Activated T-helper 2 cell treated with anti-CD3 and anti-CD28 coated beads, Interferon-gamma antibody, Interleukin-2, Interleukin-4, amounts not matched to agents 10 μg/mL and 5 μg/mL and 100 μg/mL, durations not matched to agents 14 hours and 24 hours and 36 hours (primary cell): ENCODE measurements at places on chromosomes 6 and 20. TPM values are rescaled to one million over a fixed set of nuclear protein-coding genes. Genes with fewer than 3 reads are reported as not detected.

DNA sequence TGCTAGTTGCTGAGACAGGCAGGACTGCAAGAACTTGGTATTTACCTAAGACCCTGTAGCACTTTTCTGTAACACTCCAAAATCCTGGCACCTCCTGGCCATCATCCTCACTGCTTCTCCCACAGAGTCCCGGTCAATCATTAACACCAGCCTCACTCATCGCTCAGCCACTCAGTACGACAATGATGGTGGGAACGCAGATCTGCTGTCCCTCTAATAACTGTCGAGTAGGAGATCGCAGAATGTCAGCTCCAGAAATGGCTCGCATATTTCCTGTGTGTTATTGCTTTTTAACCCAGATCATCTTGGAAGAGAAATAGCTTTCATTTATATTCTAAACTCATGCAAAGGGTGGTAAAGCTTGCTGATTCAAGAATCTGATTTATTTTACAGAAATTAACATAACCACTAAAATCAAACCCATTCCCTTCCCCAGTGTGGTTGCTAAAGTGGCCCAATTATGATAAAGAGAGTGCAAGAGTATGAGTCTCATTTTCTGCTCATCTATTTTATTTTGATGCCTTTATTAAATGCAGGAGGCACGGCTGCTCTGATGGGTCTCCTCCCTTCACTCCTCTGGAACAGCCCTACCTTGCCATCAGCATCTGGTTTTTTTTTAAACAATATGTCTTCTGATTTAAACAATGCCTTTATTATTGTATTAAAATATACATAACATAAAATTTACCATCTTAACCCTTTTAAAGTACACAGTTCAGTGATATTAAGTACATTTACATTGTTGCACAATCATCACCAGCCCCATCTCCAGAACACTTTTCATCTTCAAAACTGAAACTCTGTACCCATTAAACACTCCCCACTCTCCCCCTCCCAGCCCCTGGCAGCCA lies 28.3 kb upstream of the GGTLC1 start:
- no peak for DNase-seq
- H3K36me3 ChIP-seq = no peaks in the 10 kb centered on the region
- H3K4me3 ChIP-seq = no peak overlapping the region
- H3K27me3 ChIP-seq = peaks cover 19% of the 10 kb centered on the region
- H3K27ac ChIP-seq = no peak overlapping the region
- H3K4me1 ChIP-seq = peaks cover 6% of the 10 kb centered on the region

GRCh38 chr6:159212028-159212427 lies 42.8 kb downstream of the FNDC1 start:
- no peak overlapping the region for H3K4me3 ChIP-seq
- H3K27me3 ChIP-seq = no peaks in the 10 kb centered on the region
- H3K36me3 ChIP-seq = no peaks in the 10 kb centered on the region
- no peak overlapping the region for H3K27ac ChIP-seq

DNA sequence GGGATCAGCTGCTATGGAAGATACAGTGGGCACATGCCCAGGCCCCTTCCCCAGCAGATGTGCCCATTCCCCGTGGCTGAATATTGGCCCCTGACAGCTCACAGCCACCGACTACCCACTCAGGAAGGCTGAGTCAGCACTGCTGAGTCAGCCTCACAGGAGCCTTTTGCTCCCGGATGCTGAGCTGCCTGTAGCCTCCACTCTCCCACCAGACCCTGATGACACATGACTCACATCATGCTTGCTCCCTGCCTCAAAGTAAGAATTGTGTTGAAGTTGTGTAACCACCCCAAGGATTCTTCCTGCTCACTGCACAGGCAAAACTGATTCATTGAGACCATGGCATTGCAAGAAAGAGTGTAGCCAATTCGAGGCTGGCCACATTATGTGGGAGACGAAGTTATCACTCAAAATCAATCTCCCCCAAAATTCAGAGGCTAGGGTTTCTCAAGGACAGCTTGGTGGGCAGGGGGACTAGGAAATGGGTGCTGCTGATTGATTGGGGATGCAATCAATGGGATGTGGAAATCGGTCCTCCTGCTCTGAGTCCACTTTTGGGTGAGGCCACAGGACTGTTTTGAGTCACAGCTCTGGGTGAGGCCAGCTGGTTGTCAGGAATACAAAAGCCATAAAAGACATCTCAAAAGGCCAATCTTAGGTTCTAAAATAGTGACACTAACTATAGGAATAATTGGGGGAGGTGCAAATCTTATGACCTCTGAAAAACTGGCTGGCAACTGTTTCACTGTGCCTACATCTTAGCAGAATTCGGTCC lies 556.6 kb upstream of the CDH4 start:
- H3K27me3 ChIP-seq = no peaks in the 10 kb centered on the region
- H3K4me1 ChIP-seq = no peaks in the 10 kb centered on the region
- H3K4me3 ChIP-seq = no peak overlapping the region
- DNase-seq = no peak

Gene MYBL2
- 85.4 and 88.6 TPM in 2 replicates for total RNA-seq
